Mammary microvascular endothelial cell (primary cell): ENCODE measurements at places on chromosomes 12 and 14. TPM values are rescaled to one million over a fixed set of nuclear protein-coding genes. Genes with fewer than 3 reads are reported as not detected.

SPIC gene
- total RNA-seq = not detected in 2 replicates

RPGRIP1 gene
- 0.05 TPM in 1 of 2 replicates, not detected in the other for total RNA-seq

OR6C2 gene
- total RNA-seq = not detected in 2 replicates

CLEC7A gene
- not detected in 2 replicates for total RNA-seq

NKX2-8 gene
- total RNA-seq = not detected in 2 replicates

LRRIQ1 gene
- total RNA-seq = 0.05 and 0.47 TPM in 2 replicates

SLC22A17 gene
- total RNA-seq = 0.20 TPM in 1 of 2 replicates, not detected in the other

TAS2R10 gene
- 0.13 TPM in 1 of 2 replicates, not detected in the other for total RNA-seq

AVPR1A gene
- not detected in 2 replicates for total RNA-seq

FBLN5 gene
- total RNA-seq = 0.15 and 1.6 TPM in 2 replicates

TEX22 gene
- not detected in 2 replicates for total RNA-seq

KRT74 gene
- not detected in 2 replicates for total RNA-seq

VRTN gene
- not detected in 2 replicates for total RNA-seq

SAMD15 gene
- total RNA-seq = 0.53 and 0.64 TPM in 2 replicates

PPFIA2 gene
- not detected in 2 replicates for total RNA-seq

NTF3 gene
- 0.13 TPM in 1 of 2 replicates, not detected in the other for total RNA-seq

KCNH3 gene
- total RNA-seq = not detected in 2 replicates

OAS2 gene
- total RNA-seq = 88.9 and 101 TPM in 2 replicates

CMTM5 gene
- total RNA-seq = not detected in 2 replicates

KIF21A gene
- total RNA-seq = 3.8 and 5.8 TPM in 2 replicates

DBX2 gene
- not detected in 2 replicates for total RNA-seq

PRB2 gene
- total RNA-seq = not detected in 2 replicates

DHH gene
- 3.5 and 4.4 TPM in 2 replicates for total RNA-seq

LRRC10 gene
- not detected in 2 replicates for total RNA-seq

LPAR5 gene
- not detected in 2 replicates for total RNA-seq

ACSS3 gene
- total RNA-seq = not detected in 2 replicates

TMEM179 gene
- 0.73 TPM in 1 of 2 replicates, not detected in the other for total RNA-seq

ETFBKMT gene
- total RNA-seq = 1.9 and 4.7 TPM in 2 replicates

COCH gene
- total RNA-seq = 0.13 and 0.79 TPM in 2 replicates

UNC79 gene
- not detected in 2 replicates for total RNA-seq

MYH6 gene
- total RNA-seq = 0.05 TPM in 1 of 2 replicates, not detected in the other

TAC3 gene
- total RNA-seq = not detected in 2 replicates

KRT4 gene
- not detected in 2 replicates for total RNA-seq

ATL1 gene
- 5.1 and 6.4 TPM in 2 replicates for total RNA-seq

LRRC43 gene
- 0.93 and 2.6 TPM in 2 replicates for total RNA-seq

PSMC6 gene
- 90.7 and 93.6 TPM in 2 replicates for total RNA-seq

RD3L gene
- total RNA-seq = not detected in 2 replicates

FOXM1 gene
- total RNA-seq = 65.2 and 67.2 TPM in 2 replicates

GPR162 gene
- 0.30 and 0.80 TPM in 2 replicates for total RNA-seq

GPD1 gene
- not detected in 2 replicates for total RNA-seq

PITPNM2 gene
- total RNA-seq = 13.0 and 13.7 TPM in 2 replicates

BATF gene
- 0.69 and 1.3 TPM in 2 replicates for total RNA-seq

SMIM41 gene
- not detected in 2 replicates for total RNA-seq

IL31 gene
- total RNA-seq = not detected in 2 replicates

AQP2 gene
- not detected in 2 replicates for total RNA-seq

TTLL5 gene
- total RNA-seq = 32.3 and 33.0 TPM in 2 replicates

KRT71 gene
- total RNA-seq = under 0.01 TPM in 1 of 2 replicates, not detected in the other

GARIN6 gene
- not detected in 2 replicates for total RNA-seq

NFE2 gene
- not detected in 2 replicates for total RNA-seq

LTBP2 gene
- 137 and 138 TPM in 2 replicates for total RNA-seq
